ENCODE measurements at places on chromosomes 5 and 9.

- DNase-seq, result no peak
Observed at GRCh38 chr5:32419791-32420190, 24.7 kb downstream of the ZFR start.

GRCh38 chr5:173228639-173229381 is 6.2 kb downstream of the NKX2-5 start:
- no peak for DNase-seq

- no peak for DNase-seq
Observed at GRCh38 chr9:115117999-115118878, at the start of gene TNC. Gene TNC (minus strand): TSS chr9:115118157. CDS start chr9:115091018, 27,139 bp downstream.

GRCh38 chr9:127118597-127119319 is 3.7 kb downstream of the ANGPTL2 start:
- no peak for DNase-seq

GRCh38 chr5:67465537-67466207 is 269.1 kb upstream of the CD180 start:
- no peak for DNase-seq

DNA sequence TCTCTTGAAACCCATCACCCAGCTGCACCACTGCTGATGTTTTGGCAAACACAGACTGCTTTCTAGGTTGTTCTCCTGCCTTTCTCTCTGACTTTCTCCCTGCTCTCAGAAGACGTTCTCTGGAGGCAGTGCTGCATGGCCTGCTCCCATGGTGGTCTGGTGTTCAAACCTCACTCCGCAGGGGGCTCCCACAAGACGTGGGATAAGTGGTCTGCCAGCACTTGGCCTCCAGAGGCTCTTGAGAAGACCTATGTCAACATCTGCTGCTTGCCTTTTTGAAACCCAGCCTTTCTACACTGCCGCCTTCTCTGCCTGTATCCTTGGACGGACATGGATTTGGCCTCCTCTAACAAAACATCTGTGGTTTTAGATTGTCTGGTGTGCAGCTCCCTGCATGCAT is 16.6 kb downstream of the USP20 start:
- no peak for DNase-seq

DNA sequence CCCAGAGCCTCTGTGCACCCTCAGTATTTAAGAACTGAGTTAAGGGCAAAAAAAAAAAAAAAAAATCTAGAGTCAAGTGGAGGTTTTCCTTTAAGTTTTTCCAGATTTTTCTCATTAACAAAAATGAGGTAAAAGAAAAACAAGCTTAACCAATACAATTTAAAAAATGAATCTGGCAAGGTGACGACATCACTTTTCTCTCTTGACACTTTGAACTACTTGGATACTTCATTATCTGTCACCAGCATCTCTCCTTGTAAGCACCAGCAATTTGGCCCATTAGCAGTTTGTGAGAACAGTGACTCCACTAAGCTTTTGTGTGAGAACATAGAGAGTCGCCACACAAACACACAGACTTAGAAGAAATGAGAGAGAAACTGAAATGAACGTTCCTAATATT is 345.7 kb upstream of the SLC30A5 start:
- DNase-seq, result no peak

DNA sequence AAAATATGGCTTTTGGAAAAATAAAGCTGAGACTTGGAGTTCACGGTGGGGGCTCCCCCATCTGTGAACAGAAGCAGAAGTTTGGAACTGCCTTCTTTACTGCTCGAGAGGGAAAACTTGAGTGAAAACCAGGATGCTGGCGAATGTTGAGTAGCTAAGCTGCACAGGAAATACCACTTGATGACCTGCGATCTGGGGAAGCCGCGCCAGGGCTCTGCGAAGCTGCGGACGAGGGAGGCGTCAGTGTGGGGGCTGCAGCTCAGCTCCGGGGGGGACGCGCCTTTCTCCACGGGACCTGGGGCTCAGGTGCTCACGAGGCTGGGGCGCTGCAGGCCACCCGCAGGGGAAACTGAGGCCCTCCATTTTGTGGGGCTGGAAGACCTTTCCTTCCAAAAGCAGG is 62.3 kb downstream of the TENT4A start:
- DNase-seq, result no peak

GRCh38 chr9:13131416-13131815 is 148.1 kb downstream of the MPDZ start:
- no peak for DNase-seq

DNA sequence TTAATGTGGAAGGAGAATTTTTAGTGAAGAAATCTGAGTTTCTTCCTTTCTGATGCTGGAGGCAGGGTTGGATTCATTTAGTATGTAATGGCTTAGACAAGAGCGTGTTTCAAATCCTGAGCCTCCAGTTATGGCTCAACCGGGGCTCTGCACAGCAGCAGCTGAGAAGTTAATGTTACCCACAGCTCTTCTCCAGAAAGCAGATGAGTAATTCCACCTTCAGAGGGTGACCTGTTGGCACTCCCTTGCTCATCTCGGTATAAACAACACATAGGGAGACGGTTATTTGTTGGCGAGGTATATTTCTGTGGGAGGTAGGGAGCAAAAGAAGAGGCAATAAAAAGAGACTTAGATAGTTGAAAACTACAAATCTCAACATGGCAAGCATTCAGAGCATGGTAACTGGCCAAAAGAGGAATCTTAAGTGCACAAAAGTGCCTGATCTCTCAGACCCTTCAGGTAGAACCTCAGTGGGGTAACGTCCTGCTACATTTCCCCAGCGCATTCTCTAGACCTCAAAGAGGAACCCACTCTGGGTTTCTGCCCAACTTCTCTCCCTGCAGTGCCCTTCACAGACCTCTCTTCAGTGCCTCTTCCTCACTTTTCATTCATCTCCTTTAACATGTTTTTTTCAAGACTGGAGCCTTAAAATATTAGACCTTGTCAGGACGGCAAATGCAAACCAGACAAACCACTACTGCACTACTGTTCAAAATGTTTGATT is 417.5 kb upstream of the ADAMTSL1 start:
- no peak for DNase-seq

GRCh38 chr5:94485067-94485466 is 133.3 kb downstream of the KIAA0825 start:
- no peak for DNase-seq

- no peak for DNase-seq
Observed at GRCh38 chr5:97601651-97602050, 418.6 kb upstream of the RIOK2 start.

DNA sequence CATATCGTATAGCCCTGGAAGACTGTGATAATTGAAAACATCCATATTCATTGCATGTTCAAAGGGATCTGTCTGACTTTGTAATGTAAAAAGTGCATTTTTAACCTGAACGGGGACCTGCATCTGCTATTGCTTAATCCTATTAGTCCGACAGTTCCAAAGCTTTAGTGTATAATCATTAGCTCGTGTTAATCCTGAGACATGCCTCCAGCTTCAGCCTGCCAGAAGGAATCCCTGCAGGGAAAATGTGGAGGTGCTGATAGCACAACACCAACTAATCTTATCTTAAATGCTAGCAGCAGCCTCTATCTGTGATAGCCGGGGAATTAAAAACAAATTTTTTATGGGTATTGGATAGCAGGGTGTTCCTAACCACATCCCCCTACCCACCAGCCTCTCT is 495.2 kb downstream of the TLE4 start:
- DNase-seq, result no peak

DNA sequence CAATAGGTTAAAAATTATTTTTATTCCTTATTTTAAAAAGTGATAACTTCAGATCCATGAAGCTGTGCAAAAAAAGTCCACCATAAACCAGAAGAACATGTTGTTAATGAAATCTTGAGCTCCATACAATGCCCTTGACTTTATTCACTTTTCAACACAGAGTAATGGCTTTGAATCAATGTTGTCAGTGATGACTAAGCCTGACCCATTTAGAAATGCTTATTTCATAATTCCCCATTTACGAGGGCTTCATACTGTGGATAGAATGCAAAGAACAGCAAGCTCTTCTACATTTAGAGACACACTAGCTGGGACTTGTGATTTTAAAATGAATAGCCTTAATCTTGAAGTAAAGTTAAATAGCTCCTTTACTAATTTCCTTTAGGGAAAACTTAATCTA is 25.7 kb upstream of the IL9 start:
- no peak for DNase-seq

DNA sequence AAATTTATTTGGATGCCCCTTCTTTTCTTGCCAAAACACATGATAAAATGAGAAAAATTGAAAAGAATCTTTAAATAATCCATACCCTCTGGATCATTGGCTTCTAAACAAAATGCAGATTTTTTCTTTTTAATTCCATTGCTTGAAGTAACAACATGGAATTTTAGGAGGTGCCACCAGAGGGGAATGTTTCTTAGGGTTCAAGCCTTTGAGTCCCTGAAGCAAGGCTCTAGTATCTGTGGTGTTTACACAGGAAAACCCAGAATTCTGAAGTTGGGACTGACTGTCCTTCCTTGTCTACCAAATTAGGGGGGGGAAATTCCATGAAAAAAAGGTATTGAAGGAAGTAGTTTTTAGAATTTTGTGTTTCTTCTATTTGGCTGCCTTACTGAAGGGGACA is 69.4 kb downstream of the LMNB1 start:
- DNase-seq, result no peak

GRCh38 chr5:32244017-32244416 is 68.7 kb downstream of the MTMR12 start:
- DNase-seq, result no peak

DNA sequence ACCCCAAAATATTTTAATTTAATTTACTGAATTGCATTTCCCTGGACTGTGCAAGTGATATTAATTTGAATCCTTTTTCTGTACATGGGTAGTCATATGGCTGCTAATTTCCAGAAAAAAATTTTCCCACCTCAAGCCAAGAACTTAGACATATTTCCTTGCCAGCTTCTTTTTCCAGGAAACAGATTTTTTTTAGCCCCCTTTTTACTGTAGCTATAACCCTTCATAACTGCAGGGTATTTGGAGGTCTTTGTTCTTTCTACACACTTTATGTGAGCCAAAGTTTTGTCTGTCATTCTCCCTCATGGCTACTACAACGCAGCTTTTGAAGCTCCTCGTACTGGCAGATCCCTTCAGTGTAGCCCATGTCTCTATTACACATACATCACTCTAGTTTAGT is 261.2 kb upstream of the PIK3R1 start:
- DNase-seq, result no peak

- no peak for DNase-seq
Observed at GRCh38 chr5:177131019-177131320, 2.6 kb upstream of the NSD1 start.

DNA sequence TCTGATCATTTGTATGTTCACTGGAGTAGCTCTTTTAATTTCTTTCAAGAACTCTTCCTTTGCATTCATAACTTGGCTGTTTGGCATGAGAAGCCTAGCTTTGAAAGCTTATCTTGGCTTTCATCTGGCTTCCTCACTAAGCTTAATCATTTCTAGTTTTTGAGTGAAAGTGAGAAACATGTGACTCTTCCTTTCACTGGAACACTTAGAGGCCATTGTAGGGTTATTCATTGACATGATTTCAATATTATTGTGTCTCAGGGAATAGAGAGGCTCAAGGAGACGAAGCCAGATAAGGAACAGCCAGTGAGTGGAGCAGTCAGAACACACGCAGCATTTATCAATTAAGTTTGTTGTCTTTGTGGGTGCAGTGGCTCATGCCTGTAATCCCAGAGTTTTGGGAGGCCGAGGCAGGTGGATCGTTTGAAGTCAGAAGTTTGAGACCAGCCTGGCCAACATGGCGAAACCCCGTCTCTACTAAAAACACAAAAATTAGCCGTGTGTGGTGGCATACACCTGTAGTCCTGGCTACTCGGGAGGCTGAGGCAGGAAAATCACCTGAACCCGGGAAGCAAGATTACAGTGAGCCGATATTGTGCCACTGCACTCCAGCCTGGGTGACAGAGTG is 98.3 kb downstream of the UGCG start:
- DNase-seq, result no peak

- no peak for DNase-seq
Observed at GRCh38 chr5:115588640-115589039, 13.6 kb downstream of the TICAM2 start.

DNA sequence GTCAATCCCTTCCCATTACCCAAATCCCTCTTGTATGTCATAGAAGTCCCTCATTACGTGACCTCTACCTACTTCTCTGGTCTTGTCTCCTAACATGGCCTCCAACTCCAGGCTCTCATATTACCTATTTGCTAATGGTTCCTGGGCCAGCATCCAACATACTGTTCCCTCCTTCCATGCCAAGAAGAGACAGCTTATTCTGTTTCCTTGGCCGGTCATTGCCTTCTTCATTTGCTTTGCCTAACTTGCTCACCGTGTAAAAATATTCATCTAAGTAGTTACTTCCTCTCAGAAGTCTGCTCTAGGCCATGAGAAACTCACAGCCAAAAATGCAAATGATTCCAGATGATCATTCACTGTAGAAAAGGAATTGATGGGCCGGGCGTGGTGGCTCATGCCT is 8.9 kb upstream of the IL6ST start:
- no peak for DNase-seq

- no peak for DNase-seq
Observed at GRCh38 chr9:112853882-112854585, 36.6 kb downstream of the SLC46A2 start.

- DNase-seq, result no peak
Observed at GRCh38 chr9:93147632-93148031, 13.6 kb upstream of the NINJ1 start.

GRCh38 chr5:150042459-150042858 is 41.9 kb downstream of the HMGXB3 start:
- DNase-seq, result no peak

DNA sequence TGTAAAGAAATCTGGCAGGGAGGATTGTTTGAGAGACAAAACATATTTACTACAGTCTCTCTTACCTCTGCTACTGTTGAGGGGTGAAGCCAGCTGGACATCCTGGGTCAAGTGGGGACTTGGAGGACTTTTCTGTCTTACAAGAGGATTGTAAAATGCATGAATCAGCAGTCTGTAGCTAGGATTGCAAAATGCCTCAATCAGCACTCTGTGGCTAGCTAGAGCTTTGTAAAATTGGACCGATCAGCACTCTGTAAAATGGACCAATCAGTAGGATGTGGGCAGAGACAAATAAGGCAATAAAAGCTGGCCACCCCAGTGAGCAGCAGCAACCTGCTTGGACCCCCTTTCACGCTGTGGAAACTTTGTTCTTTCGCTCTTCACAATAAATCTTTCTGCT is 995.8 kb upstream of the CDH6 start:
- no peak for DNase-seq

GRCh38 chr5:125214080-125214479 is 467.6 kb upstream of the ZNF608 start:
- no peak for DNase-seq
